ENCODE measurements at places on chromosomes 11 and 22. TPM values are rescaled to one million over a fixed set of nuclear protein-coding genes. Genes with fewer than 3 reads are reported as not detected.

DNA sequence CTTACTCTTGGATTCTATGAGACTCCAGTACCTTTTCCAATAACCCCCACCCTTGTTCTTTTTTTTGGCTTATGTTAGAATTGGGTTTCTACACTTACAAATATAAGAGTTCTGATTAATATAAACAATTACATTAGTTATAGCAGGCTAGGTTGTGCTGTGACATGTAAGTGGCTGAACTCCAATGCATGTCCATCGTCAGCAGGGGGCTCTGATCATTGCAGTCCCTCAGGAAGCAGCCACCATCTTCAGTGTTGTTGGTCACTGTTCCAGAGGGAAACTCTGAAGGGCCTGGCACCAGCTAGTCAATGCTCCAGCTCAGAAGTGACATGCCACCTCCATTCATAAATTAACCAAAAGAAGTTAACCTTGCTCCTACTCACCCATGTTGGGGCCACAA is 5.6 kb downstream of the LIPT2 start:
- DNase-seq: no peak

DNA sequence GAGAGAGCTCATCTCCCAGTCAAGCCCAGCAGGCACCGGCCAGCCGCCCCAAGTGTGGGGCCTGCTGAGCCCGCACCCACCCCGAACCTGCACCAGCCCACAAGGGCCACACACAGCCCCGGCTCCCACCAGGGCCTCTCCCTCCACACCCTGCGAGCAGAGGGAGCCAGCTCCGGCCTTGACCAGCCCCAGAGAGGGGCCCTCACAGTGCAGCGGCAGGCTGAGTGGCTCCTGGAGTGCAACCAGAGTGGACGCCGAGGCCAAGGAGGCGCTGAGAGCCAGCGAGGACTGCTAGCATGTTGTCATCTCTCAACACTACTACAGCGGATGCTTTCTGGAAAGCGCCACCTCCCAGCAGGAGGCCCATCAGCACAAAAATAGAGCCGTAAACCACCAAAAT is 10.9 kb downstream of the DEFB108B start:
- no peak for DNase-seq

Gene MMP7
- total RNA-seq: not detected

GRCh38 chr22:43238526-43239006 is 51.6 kb upstream of the TTLL12 start:
- peak; percentile 82 for DNase-seq

Gene ALKBH3
- 31.5 TPM for total RNA-seq

Gene GPR83
- 0.09 TPM for total RNA-seq

- peak; percentile 67 for DNase-seq
Observed at GRCh38 chr11:72497731-72498130, 63.4 kb upstream of the CLPB start.

- DNase-seq: no peak
Observed at GRCh38 chr11:65212226-65212801, 30.6 kb downstream of the CAPN1 start.

Gene SLC5A4
- total RNA-seq: 0.49 TPM

DNA sequence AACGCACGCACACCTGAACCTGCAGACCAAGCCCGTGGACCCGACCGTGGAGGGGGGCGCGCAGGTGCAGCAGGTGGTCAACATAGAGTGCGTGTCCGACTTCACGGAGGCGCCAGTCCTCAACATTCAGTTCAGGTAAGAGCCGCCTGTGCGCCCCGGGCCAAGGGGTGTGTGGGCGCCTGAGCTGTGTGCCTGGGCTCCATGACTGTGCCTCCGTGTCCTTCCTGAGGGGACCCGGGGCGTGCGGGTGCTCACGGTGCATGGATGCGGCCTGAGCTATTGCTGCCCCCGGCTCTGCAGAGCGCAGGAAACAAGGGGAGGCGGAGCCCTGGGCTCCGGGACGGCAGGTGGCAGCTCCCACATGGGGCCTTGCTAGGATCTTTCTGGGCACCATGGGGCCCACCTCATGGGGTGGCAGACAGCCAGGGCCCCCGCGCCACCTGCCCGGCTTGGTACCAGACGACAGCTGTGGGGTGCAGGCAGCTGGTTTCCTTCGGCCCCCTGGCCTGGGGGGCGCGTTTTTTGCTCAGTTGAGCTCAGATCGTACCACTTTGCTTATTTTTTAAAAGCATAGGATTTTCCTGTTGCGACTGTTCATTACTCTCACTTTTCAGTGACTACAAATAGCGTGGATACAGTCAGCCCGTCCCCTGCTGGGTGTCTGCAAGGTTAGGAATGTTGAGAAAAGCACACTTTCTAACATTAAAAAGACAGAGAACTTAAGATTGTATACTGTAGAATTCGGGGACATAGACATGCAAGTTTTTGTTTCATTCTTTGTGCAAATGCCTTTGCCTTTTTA is 28.3 kb downstream of the MUC6 start:
- DNase-seq: peak; percentile 27

Gene TMEM151A
- not detected for total RNA-seq

- no peak for DNase-seq
Observed at GRCh38 chr22:44917372-44918165, 92.2 kb downstream of the PHF21B start.

Gene PKDREJ
- total RNA-seq: 0.04 TPM

Gene LINC01488
- 0.04 TPM for total RNA-seq

Gene CAVIN3
- total RNA-seq: 43.5 TPM

DNA sequence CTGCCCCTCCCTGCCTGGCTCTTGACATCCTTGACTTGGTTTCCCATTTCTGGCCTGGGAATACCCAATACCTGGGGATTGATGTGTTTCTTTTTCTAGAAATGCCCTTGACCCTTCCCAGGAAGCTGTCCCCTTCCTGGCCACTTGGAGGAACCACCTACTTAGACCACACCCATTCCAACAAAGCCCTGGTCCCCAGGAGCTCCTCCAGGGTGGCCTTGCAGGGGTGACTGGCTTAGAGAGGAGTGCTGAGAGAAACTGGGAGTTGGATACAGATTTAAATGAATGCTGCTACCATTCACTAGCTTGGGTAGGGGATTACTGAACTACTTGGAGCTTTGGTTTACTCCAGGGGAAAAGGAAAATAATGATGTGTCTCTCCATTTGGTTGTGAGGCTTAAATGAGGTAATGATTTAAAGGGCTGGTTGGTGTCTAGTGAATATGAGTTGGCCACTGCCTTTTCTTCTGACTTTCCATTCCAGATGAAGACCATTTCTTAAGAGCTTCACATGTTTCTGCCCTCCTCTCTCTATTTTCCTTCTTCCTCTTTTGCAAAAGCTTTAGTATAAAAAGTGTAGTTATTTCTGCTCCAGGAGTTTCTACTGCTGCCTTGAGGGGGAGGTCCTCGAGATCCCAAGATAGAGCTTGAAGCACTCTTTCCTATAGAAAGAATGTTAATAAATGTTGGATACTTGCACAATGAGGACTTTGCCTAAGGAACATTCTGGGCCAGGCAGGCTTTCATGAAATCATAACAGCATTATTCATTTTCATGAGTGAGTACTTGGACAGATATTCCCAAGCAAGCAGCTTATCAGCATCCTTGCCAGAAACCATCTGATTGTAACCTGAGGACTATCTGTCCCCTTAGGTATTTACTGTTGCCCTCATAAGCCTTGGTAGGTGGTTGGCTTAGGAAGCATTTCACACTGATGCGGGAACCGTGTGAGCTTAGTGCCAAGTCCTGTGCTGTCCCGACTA is 22.4 kb downstream of the PANX1 start:
- DNase-seq: peak; percentile 26

- DNase-seq: no peak
Observed at GRCh38 chr11:121451178-121451985, 732 bp upstream of the SORL1 start.

Gene IL18
- 0.31 TPM for total RNA-seq

DNA sequence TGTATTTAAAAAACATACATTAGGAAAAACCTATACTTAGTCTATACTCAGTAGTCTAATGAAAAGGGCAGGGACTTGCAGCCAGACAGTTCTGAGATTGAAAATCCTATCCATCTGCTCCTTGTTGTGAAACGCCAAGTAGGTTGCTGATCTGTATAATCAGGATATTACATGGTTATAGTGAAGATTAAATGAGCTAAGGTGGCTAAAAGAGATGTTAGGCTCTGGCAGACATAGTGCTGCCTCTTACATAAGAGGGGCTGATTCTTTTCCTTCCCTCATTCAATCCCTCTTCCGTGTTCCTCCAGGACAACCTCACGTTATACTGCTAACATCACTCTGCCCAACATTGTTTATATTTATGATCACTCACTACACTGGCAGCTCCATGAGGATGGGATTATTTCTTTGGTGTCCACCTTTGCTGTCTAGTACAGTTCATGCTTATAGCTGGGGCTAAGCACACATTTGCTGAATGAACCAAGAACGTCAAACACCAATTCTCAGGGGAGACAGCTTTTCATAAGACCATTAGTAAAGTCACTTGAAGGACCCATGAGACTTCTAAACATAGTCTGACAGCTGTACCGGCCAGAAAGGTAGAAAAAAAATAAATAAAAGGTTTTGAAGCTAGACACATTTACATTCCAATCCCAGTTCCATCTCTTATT is 46.3 kb downstream of the GAB2 start:
- DNase-seq: no peak

GRCh38 chr11:112400476-112401014 is 139.9 kb upstream of the PLET1 start:
- DNase-seq: peak; percentile 7

DNA sequence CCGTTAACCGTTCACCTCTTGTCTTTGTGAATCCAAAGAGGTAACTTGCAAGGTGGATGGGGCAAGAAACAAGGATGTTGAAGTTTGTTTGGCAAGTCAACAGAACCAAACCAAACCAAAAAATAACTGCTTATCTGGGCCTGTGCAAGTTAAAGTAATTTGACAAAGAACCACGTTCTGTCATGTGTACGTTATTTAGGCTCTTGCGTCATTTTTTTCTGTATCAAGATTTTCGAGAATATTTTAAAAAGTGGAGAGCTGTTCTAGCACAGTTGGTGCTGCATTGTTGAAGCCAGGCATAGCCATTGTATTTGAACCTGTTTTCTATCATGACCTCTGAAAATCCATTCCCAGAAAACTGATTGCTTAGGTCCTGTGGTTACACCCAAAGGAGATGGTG is 55.1 kb downstream of the PARVA start:
- no peak for DNase-seq

- DNase-seq: no peak
Observed at GRCh38 chr22:41523464-41524221, 20.6 kb downstream of the POLR3H start.

Gene OLFML1
- 33.1 TPM for total RNA-seq

DNA sequence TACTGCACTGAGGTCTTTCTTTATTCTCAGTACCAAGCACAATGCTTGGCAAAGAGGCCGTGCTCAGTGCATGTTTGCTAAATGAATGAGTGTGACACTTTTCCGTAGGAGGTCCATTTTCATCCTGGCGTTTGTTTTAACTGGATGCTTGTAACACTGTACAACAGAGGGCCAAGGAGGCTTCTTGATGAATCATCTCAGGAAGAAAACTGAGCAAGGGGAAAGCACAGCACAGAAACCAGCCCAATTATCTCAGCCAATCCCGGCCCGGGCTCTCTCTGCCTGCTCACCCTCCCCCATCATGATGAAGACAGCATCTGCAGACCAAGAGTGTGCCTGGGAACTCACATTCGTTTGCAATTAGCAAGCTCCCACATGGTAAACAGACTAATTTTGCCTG is 570.3 kb downstream of the OPCML start:
- DNase-seq: peak; percentile 37

DNA sequence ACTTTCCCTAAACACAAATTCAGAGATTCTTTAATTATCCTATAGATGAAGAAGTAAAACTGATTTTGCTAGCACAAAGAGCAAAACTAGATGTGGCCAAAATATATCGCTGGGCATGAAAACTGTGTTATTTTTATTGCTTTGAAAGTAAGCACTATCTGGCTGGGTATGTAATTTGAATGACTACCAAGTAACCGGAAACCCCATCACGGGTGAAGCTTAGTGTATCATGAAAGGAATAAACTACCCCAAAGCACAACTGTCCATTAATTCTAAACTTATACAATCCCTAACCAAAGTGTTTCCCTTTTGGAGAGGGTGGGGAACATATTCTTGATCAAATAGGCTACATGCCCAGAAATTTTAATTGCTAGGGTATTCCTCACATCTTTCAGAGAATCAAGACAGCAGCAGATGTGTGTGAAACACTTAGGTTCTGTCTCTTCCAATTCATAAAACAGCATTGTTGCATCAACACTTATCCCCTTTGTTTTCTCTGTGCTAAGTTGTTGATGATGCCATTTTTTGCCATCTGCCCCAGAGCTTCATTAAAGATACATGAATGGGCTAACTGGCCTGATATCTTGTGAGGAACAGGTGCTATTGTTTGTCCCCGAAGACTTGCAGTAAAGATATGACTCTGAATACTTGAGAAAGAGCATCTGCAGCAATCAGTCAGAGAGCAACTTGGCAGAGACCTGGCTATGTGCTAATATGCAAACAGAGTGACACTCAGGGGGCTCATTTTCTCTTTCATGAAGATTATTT is 238.2 kb downstream of the SOX6 start:
- peak; percentile 75 for DNase-seq

Gene C11orf52
- total RNA-seq: 0.93 TPM

- no peak for DNase-seq
Observed at GRCh38 chr22:20259327-20259688, 8.8 kb downstream of the RTN4R start.

Gene MIAT
- total RNA-seq: 0.22 TPM

DNA sequence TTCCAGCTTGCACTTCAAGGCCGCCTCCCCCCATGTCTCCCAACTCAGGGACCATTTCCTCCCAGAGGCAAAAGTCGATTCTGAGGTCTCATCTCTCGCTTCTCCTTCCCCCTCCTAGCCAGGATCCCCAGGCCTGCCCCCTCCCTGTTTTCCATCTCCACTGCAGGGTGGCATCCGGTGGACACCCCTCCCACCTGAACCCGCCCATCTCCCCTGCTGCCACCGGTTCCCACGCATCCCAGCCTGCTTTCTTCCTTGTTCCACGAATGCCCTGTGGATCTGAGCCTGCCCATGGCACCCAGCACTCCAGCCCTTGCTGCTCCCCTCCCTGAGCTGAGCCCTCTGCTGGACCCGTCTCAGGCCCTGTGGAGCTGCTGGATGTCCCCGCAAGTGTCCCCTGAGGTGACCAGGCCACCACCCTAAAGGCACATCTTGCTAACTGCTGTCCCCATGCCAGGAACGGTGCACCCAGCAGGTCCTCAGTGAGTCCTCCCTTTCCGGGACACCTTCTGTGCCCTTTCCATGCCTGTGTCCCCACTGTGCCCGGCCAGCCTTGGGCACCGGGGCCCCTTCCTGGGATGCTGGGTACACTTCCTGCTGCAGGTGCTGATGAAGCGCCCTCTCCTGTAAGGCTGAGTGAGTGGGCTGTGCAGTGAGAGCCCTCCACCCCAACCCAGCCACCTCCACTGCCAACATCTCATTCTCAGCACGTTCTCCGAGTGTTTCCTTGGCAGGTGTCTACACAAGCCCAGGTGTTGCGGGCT is 936 bp downstream of the IL17REL start:
- DNase-seq: no peak
